ENCODE measurements at places on chromosomes 5 and 9. TPM values are rescaled to one million over a fixed set of nuclear protein-coding genes. Genes with fewer than 3 reads are reported as not detected.
A peak's percentile ranks its signal among the peaks of the same experiment; 100 is the strongest.

Gene WDR38
- 0.07 TPM for total RNA-seq

Gene TTLL11
- 3.7 TPM for total RNA-seq

Gene CCNJL
- total RNA-seq, result 3.2 TPM

Gene PTGES
- not detected for total RNA-seq

- DNase-seq, result no peak
Measured at GRCh38 chr9:129995409-129996160, 47.4 kb downstream of the FNBP1 start.

DNA sequence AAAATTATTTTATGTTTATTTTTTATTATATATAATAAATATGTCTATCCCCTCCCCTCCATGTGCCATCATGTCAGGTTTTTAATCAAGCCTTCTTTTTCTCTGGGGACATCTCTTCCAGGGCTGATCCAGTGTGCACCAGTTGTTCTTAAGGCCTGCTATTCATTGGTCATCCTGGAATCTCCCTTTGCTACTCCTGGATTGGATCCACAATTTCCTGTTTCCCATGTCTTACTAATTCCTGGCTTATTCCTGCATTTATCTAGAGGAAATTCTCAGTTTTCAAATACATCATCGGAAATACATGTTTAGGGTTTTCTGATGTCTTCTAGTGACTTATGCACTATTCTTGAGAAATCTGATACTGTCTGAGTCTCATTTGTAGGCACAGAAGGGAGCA lies 56.8 kb downstream of the ANGPTL2 start:
- DNase-seq, result peak; percentile 89
